ENCODE measurements at places on chromosomes 5 and 9.
A peak's percentile ranks its signal among the peaks of the same experiment; 100 is the strongest.

DNA sequence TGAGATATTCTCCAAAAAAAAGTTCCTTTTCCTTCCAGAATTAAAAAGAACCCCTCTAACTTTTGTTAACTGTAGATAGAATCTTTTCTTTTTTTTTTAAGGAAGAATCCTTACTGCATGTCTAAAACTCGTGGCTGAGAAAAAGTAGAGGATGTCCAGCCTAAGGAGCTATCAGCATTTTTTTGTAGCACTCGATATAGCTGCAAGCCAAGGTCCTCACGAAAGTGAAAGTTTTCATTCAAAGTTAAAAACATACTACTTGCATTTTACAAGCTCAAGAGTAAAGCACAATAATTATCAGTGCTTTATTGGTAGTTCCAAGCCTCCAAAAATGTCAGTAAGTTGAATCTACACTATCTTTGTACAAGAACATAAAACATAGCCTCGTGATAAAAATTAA is 28.7 kb upstream of the ZSWIM6 start:
- no peak for DNase-seq

GRCh38 chr9:133162861-133163503 is 732 bp downstream of the GBGT1 start:
- DNase-seq, result no peak

DNA sequence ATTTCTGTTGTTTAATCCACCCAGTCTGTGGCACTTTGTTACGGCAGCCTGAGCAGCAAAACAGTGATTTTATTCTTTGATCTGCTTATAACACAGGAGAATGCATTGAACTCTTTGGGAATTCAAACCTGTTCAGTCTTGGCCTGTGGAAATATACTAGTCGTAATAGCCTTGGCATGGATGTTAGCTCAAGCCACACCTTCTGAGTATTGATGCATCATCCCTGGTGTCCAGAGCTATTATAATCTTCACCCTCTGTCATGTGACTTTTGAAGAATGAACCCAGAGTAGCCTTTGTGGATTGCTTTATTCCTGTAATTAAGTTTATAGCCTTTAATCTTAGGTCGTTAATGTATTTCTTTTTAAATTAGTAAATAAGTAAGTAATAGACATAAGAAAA is 50.8 kb upstream of the TEX48 start:
- DNase-seq, result no peak

DNA sequence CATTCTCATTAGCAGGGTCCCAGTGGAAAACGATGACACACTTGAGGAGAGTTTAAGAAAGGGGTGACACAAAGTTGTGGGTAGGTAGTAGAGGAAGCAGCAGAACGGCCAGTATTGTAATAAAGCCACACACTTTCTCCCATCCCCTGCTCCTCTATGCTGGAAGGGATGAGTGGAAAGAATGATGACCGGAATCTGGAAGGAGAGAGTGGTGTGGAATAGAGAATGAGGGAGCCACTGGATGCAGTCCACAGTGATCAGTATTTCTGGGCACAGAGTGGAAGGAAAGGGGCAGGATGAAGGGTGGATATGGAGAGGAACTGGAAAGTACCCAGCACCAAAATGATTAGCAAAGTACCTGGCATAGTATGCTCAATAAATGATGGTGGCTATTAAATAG is 133.8 kb upstream of the DAB2 start:
- DNase-seq, result no peak

DNA sequence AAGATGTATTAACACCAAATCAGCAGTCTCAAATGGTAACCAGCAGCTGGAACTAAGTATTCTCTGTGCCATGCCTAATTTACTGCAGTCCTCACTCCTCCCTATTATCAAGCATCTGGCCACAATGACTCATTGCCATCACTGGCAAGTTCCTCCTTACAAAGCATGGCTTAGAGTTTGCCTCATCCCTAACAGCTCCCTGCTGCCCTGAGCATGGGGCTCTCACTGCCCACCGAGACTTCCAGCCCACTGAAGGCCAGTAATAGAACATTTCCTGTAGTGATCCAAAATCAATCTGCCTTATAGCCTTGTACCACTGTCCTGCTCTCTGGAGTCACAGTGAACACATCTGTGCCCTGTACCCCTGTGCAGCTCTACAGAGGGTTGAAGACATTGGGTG is 211.9 kb upstream of the TRIM32 start:
- DNase-seq, result no peak

DNA sequence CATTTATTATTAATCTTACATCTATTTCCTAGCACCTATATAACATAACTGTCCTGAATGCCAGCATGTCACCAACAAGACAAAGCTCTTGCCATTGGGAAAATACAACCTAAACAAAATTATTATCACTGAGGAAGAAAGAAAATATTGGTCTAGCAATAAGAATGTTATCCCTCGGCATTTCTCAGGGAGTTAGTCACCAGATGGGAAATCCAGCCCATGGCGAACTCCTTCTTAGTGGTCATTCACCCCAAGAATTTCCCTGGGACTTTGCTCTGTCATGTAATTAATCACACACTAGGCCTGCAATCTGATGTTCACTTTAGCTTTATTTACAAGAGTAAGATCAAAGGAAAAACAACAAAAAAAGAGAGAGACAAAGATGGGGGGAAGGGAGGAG is 56.1 kb upstream of the TAS2R1 start:
- no peak for DNase-seq

GRCh38 chr5:154977409-154977808 is 36.1 kb upstream of the KIF4B start:
- DNase-seq, result no peak

DNA sequence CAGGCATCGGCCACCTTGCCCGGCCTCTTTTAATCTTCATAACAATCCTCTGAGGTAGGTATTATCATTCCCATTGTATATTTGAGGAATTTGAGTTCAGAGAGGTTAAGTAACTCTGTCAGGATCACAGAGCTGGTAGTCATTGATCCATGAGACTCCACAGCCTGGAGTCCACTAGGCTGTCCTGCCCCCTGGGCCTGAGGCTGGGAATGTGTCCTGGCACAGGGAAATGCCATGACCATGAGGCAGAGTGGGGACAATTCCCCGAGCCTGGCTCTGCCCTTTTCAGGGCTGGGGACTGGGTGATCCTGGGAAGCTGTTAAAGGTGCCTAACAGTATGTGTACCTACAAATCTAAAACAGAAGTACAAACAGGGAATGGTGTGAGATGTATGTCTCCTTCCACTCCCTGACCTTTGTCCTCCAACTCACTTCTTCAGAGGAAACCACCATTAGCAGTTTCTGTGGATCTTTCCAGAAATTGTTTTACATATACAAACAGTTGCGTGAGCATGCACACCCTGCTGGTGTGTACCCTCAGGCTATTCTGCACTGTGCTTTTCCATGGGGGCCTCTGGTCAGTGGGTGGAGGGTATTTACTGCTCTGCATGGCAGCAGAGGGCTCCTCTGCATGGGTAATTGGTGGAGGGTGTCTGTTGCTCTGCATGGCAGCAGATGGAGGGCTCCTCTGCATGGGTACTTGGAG is 53.8 kb downstream of the NDST1 start:
- DNase-seq, result no peak

- no peak for DNase-seq
Observed at GRCh38 chr5:13830536-13830935, 114.0 kb downstream of the DNAH5 start.

DNA sequence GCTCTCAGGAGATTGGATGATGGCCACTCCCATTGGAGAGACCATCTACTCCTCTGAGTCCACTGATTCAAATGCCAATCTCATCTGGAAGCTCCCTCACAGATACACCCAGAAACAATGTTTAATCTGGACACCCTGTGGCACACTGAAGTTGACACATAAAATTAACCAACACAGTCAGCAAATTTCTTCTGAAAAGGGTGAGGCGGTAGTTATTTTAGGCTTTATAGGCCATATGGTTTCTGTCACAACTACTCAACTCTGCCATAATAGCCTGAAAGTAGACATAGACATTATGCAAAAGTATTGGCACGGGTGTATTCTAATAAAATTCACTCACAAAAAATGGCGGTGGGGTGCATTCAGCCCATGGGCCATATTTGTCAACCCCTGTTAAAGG is 244.5 kb upstream of the VLDLR start:
- DNase-seq, result no peak

DNA sequence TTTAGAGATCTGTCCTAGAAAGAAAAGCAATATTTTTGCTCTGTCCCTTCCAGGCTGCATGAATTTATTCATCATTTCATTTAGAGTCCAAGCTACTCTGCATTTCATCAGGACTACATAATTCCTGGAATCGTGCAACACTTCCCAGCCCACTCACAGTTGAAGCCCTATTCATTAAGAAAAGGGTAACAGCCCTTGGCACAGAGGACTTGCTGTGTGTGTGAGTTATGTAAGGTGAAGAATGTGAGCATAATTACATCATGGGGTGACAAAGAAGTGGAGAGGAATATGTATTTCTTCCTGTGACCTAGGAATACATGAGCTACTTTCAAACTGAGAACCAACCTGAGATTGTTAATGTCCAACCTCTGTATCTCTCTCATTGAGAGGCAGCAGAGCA is 317.4 kb downstream of the ARHGEF28 start:
- no peak for DNase-seq

DNA sequence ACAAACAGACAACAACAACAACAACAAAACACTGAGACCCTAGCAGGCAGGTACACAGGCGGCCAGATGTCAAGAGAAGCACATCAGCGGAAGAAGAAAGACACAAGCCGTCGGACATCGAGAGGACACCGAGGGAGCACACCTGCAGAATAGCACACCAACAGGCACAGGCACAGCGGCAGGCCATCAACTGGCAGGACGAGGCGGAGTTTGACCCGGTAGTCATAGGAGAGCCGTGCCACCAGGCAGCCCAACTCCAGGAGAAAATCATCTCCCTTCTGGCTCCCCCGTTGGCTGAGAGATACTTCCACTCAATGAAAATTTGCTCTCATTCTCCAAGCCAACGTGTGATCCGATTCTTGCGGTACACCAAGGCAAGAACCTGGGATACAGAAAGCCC is 352.1 kb upstream of the IZUMO3 start:
- no peak for DNase-seq

GRCh38 chr5:118224546-118224945 is 763.8 kb downstream of the DTWD2 start:
- no peak for DNase-seq

DNA sequence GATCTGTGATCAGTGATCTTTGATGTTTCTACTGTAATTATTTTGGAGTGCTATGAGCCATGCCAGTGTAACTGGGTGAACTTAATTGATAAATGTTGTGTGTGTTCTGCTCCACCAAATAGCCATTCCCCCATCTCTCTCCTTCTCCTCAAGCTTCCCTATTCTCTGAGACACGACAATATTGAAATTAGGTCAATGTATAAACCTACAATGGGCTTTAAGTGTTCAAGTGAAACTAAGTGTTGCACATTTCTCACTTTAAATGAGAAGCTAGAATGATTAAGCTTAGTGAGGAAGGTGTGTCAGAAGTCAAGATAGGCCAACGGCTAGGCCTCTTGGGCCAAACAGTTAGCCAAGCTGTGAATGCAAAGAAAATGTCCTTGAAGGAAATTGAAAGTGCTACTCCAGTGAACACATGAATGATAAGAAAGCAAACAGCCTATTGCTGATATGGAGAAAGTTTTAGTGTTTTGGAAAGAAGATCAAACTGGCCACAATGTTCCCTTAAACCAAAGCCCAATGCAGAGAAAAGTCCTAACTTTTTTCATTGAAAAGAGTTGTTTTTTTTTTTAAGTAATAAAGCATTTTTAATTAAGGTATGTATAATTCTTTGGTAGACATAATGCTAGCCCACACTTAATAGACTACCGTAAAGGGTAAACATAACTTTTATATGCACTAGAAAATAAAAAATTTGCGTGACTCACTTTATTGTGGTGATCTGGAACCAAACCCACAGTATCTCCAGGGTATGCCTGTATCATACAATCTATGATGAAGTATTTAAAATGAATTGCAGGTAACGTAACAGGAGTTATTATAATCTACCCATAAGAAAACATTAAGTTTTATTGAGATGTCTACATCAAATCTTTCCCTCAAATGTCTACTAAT is 42.5 kb upstream of the ALDH1A1 start:
- DNase-seq, result no peak

GRCh38 chr5:181217111-181217802 is 5.8 kb upstream of the TRIM41 start:
- peak; percentile 37 for DNase-seq

GRCh38 chr5:151288180-151288579 is 15.4 kb downstream of the SLC36A3 start:
- DNase-seq, result no peak

DNA sequence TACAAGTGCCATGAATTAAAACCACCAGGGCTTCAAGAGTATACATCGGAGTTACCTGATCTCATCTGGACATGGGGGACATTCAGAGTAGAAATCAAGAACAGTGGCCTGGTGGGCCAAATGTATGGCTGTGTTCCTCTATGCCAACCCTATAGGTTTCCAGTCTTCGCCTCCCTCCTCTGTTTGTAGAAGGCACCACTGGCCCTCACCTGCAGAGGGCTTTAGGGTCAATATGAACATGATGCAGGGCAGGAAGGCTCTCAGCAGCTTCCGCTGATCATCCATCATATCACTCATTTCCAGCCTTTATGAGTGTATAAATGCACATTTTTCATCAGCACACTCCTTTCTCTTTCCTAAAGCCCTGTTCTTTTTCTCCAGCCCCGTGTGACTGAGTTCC is 555.5 kb upstream of the BRINP1 start:
- no peak for DNase-seq

DNA sequence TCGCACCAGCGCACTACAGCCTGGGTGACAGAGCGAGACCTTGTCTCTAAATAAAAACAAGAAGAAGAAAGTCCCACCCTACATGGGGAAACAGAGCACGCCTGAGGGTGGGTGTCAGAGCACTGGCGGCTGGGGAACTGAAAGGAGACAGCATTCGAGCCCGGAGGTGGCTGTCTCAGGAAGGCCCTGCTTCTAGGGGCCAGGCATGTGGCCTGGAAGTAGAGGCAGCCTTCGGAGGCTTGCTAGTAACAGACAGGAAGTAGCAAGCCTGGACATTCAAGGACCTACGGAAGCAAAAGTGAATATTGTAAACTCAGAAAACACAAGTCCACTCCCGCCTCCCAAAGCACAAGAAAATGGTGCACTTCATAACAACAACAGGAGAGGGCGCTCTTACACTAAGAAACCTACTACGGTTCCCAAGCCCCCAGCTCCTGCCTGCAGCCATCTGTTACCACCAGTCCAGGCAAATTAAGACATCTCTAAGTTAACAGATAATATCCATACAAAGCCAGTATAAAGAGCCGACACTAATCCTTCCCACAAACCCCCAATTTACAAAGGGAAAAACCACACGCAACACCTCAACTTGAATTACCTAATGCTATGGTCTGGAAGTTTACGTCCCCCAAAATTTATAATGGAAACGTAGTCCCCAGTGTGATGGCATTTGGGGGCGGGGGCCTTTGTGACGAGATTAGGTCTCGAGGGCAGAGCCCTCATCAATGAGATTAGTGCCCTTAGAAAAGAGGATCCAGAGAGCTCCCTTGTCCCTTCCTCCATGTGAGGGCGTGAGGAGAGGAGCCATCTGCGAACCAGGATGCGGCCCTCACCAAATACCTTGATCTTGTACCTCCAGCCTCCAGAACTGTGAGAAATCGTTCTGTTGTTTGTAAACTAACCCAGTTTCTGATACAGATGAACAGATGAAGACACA is 7.7 kb downstream of the RASGEF1C start:
- DNase-seq, result no peak

All from globus pallidus (tissue), 1 donor.